Fibroblast of villous mesenchyme (primary cell): ENCODE measurements at places on chromosomes 5 and 9. TPM values are rescaled to one million over a fixed set of nuclear protein-coding genes. Genes with fewer than 3 reads are reported as not detected.

DNA sequence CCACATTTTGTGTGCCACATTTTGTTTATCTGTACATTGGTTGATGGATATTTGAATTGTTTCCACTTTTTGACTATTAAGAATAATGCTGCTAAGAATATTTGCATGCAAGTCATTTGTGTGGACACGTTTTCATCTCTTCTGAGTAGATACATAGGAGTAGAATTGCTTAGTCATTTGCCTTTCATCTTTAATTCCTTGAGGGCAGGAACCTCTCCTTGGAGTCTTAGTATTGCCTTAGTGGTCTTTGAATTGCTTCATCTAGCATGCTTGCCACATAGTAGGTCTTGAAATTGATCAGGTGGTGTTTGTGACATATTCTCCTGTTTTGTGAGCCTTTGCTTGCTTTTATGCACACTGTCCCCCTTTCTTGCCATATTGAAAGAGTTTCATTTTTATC lies 128.5 kb downstream of the NR3C1 start:
- no peak for DNase-seq

GRCh38 chr5:135242866-135243555 lies 156.0 kb downstream of the MACROH2A1 start:
- no peak for DNase-seq

- DNase-seq = peak; percentile 58
Measured at GRCh38 chr5:150131978-150132694, 23.5 kb downstream of the PDGFRB start.

Gene PPP2R2B
- under 0.01 and 2.2 TPM in 2 replicates for total RNA-seq

- no peak for DNase-seq
Measured at GRCh38 chr5:67414712-67415111, 218.1 kb upstream of the CD180 start.

Gene GRM6
- not detected in 2 replicates for total RNA-seq

DNA sequence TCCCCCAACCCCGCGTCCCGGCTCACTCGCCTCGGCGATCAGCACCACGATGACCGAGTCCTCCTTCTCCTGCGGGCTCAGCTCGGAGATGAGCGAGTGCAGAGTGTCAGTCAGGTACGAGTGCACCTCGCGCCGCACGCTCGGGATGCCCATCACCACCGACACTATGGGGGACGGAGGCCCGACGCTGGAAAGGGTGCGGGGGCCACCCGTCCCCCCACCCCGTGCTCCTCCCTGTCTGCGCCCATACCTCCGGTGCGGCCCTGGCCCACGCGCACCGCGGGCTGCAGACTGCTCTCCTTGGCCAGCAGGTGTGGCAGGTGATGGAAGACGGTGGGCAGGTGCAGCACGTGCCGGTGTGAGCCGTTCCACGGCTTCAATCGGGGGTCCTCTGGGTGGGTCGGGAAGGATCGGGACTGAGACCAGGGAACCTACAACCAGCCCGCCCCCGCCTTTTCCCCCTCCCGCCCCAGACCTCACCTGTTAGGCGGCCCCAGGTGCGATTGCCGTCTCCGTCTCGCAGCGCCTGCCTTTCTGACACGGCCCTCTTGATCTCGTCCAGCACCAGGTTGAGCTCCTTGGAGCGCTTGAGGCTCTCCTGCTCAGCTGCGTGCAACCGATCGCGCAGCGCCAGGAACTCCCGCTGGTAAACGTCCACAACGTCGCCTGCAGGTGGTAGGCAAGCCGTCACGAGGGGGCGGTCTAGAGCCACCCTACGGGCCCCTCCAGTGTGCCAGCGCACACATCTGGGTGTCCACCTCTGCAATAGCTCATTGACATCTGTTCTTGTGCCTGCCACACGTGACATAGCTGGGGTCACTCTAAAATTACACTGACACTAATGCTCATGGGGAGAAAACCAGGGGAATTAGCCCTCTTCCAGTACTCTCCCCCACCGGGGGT lies 5.1 kb downstream of the MGAT4B start:
- DNase-seq = peak; percentile 61

DNA sequence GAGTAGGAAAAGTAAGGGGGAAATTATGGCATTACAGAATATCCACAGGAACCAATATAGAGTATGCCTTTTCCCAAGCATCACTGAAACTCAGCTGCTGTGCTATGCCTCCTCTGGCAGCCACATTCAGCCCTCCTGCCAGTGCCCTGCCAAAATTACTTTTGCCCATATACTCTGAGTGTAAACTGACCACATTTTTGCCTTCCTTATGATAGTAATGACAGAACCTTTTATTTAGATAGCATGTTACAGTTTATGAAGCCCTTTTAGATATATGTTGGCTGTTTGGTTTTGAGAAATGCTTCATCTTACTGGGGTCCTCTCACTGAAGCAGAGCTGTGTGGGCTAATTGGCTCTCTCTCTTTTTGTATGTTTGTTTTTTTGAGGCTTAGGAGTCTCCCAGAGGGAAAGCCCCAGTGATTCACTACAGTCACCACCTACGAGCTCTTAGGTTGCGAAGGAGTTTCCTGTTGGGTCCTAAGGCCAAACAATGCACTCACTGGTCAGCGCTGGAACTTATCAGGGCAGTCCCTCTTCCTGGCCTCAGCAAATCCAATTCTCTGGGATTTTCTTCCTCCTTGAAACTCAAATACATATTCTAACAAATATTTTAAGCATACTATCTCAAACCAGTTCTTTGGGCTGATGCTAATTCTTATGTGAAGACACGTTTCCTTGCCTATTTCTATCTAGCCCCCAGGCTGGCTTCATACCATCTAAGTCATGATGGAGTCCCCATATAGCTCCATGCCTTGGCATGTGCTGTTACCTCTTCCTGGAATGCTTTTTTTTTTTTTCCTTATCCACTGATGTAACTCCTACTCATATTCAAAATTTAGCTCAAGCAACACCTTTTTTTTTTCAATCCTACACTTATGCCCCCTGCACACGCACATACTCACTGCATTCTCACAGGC lies 3.7 kb downstream of the PHF24 start:
- peak; percentile 41 for DNase-seq

- DNase-seq = peak; percentile 22
Measured at GRCh38 chr9:123238365-123238764, 30.0 kb downstream of the STRBP start.

Gene INSL6
- 0.43 and 0.64 TPM in 2 replicates for total RNA-seq

- DNase-seq = peak; percentile 23
Measured at GRCh38 chr5:52007230-52007858, 624.1 kb downstream of the ISL1 start.

GRCh38 chr5:178429491-178430185 lies 160.6 kb downstream of the COL23A1 start:
- DNase-seq = no peak

GRCh38 chr9:137462986-137463930 lies 4.1 kb upstream of the NSMF start:
- no peak for DNase-seq

- DNase-seq = no peak
Measured at GRCh38 chr5:56352808-56353590, 119.9 kb upstream of the ANKRD55 start.

Gene CDC20B
- not detected in 2 replicates for total RNA-seq

Gene IFNA13
- not detected in 2 replicates for total RNA-seq

Gene ORM2
- total RNA-seq = not detected in 2 replicates

DNA sequence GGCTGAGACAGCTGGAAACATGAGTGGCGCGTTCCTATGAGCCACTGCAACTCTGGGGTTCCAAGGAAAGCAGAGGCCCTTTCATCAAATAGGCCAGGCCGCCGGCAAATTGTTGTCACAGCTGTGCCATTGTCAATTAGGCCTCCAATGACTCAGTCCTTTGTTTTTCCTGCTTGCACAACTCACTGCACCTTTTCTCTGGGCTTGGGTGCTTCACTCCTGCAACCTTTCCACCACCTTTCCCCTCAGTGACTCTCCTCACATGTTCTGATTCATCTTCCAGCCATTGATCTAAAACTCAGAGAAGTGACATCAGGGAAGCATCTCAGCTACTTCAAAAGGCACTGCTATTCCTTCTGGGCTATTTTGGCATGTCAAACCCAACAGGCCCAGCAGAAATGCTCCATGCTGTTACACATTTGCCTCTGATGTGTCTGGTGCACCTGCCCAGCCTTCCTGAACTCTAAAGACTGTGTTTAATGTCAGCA lies 653.7 kb downstream of the NR2F1-AS1 start:
- no peak for DNase-seq

- DNase-seq = no peak
Measured at GRCh38 chr9:76699971-76700370, 64.3 kb upstream of the PCA3 start.

Gene C9orf153
- 0.32 TPM in 1 of 2 replicates, not detected in the other for total RNA-seq

DNA sequence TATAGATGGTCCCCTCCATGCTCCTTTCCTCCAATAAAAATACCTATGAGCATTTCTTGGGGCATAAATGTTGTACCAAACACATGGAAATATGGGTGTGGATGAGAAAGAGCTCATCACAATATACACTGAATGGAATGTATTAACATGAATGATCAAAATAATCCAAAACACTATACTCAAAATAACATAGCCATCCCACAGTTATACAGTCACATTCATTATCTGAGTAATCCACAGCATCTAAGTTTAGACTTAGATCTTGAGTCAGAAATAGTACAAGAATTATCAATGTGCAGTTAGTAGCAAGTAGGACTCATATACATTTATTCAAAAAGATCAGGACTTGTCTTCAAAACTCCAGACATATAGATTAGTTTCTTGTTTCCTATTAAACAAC lies 175.2 kb upstream of the NREP start:
- no peak for DNase-seq

DNA sequence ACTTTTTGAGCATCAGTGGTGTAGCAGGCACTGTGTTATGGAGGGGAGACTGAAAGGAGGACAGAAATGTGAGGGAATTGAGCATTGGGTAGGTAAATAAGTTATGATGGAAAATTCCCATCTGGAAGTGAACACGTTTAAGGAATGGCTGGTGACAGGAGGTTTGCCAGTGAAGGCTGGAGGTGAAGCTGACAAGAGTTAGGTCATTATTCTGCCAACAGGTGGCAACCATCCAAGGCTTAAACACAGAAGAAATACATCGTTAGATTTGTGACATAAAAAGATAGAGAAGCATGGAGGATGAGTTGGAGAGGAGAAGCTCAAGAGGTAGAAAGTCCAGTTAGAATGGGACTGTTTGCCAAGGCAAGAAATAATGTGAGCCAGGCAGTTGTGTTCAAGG lies 455.3 kb upstream of the SGCD start:
- DNase-seq = no peak

DNA sequence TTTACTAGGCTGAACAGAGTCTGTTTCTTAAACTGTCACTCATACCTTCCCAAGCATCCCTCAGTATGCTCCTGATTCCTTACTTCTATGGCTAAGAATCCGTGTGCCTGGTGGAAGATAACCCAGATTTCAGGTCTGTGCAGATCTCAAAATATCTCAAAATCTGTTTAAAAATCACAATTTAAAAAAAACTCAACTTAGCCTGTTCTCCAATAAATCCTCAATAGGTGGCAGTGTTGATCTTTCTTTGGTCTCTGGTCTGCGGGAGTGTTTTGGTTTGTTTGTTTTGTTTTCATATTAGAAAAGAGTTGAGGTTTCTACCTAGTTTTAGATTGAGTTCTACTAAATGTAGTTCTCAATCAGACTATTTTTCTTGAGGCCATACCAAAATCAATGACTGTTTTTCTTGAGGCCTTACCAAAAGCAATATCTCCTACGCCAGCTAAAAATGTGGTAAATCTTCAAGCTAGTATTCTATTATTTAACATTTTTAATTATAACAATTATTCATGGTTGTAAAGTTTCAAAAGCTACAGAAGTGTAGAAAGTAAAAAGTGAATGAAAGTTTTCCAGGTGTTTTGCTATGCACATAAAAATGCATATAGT lies 57.9 kb downstream of the TGFBR1 start:
- DNase-seq = peak; percentile 57

Gene HTR1A
- total RNA-seq = not detected in 2 replicates

DNA sequence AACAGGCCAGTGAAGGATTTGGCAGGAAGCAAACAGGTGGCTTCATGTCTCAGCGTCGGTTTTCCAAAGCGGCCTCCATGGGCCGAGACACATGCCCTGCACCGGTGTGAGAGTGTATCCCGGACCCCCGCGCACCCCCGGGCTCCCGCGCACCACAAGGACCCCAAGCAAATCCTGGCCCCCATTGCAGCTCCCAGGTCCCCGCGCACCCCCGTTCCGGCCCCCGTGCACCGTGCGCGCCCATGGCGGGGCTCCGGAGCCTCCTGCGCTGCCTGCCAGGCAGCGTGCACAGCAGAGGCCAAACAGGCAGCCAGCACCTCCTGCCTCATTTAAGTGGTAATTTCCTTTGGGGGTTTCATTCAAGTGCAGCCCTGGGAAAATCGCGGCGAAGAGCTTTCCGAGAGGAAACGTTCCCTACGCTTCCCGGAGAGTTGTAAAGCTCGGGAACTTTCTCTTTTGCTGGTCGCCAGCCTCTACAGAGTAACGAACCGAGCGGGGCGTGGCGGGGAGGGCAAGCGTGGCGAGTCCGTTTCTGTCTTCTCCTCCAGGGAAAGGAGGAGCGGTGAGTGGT lies 145.5 kb upstream of the SLC24A2 start:
- peak; percentile 27 for DNase-seq

Gene OCLN
- 0.43 and 0.64 TPM in 2 replicates for total RNA-seq

Gene PCDHGB4
- total RNA-seq = 11.0 and 13.4 TPM in 2 replicates

DNA sequence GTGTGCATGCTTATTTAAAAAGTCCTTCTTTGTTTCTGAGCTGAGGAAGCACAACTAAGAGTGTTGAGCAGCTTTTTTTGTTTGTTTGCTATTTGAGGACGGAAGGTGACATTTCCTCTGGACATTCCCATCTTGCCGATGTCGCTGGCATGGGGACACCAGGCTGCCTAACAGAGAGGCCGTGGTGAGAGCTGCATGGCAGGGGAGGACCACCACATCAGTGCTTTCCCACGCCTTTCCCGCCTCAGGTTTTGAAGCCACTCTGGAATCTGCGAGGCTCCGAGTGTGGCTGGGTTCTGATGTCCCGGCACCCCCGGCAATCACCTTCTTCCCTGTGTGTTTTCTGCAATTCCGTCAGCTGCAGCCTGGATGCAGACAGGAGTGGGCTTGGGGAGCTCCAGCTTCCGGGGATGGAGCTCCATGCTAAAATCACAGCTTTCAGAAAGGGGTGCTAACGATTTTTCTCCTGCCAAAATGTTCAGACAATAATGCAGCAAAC lies 259.8 kb upstream of the IRX4 start:
- no peak for DNase-seq

Gene DAPK1
- 3.9 and 8.6 TPM in 2 replicates for total RNA-seq

- DNase-seq = no peak
Measured at GRCh38 chr9:88372103-88372654, 16.1 kb upstream of the SPIN1 start.
